ENCODE measurements at places on chromosomes 3 and 15.

DNA sequence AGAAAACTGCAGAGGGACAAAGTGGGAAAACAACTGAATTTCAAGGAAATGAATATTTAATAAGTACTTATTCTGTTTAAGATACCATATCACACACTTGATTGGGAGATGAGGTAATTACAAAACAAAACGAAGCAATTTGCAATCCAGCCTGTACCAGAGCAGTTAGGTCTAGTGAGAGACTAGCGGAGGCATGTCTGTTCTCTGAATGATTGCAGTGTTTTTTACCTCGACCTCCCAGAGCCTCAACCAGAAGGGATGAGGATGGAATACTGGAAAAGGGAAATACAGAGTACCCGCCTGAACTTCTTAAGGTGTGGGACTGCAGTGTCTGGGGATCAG lies 59.5 kb downstream of the PIK3CB start:
- no peak for DNase-seq

DNA sequence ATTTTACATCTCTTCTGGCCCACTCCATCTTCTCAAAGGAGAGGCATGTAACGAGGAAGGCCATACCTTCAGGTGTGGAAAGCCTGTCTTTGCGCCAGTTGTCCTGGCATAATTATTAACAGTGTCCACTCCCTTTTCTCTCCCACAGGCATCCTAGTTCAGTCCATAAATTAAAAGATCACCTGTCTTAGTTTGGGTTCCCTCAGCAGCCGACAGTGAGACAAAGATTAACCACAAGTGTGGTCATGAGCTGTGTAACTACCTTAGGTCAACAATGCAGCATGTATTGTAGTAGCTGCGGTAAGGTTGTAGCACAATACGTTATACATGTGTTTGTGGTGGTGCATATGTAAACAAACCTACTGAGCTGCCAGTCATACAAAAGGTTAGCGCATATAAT lies 103.3 kb upstream of the GALNT15 start:
- peak; percentile 33 for DNase-seq

- no peak for DNase-seq
Observed at GRCh38 chr3:55198554-55198953, 270.7 kb upstream of the LRTM1 start.

GRCh38 chr15:69896606-69897005 lies 201.1 kb downstream of the TLE3 start:
- no peak for DNase-seq

- DNase-seq: no peak
Observed at GRCh38 chr15:94205366-94205765, 26.0 kb upstream of the MCTP2 start.

GRCh38 chr15:64694816-64695215 lies 80.6 kb downstream of the RBPMS2 start:
- no peak for DNase-seq

DNA sequence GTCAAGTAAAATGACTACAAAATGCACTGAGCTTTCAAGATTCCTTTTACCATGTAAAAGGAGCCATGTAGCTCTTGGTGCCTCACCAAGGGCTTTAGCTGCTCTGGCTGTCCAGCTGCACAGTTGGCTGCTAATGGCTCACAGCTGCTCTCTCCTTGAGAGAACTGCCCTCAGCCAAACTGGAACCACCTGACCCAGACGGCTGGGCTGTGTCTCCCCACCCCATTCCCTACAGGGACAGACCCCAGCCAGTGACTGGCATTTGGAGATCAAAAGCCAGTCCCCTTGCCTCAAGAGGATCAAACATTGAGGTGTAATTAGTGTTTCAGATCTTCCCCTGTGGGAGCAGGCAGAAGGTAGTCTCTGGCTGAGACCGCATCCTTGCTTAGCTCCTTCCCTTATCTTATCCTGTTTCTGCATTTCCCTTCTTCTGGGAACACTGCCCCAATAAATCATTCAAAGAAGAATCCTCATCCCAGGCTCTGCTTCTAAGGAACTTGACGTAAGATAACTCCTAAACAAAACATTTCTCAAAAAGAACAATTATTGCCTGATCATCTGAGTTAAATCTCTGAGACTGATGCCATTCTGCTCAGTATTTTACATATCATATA lies 28.6 kb upstream of the UBE2E2 start:
- DNase-seq: no peak

DNA sequence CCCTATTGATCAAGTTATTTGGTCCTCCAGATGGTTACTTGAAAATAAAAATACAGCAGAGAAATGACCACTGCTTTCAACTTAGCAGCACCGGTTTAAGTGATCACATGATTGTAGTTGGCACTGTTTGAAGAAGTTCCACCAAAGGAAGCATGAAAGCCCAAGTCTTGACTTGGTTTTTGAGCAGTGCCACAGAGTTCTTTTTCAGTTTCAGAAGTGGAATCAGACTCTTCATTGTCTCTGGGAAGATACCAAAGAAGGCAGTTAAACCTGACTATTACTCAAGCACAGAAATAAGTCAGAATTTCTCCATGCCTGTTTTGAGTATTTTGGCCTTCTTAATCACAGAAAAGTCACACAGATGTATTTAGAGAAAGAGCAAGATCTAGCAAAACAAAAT lies 66.7 kb downstream of the BBX start:
- DNase-seq: no peak

DNA sequence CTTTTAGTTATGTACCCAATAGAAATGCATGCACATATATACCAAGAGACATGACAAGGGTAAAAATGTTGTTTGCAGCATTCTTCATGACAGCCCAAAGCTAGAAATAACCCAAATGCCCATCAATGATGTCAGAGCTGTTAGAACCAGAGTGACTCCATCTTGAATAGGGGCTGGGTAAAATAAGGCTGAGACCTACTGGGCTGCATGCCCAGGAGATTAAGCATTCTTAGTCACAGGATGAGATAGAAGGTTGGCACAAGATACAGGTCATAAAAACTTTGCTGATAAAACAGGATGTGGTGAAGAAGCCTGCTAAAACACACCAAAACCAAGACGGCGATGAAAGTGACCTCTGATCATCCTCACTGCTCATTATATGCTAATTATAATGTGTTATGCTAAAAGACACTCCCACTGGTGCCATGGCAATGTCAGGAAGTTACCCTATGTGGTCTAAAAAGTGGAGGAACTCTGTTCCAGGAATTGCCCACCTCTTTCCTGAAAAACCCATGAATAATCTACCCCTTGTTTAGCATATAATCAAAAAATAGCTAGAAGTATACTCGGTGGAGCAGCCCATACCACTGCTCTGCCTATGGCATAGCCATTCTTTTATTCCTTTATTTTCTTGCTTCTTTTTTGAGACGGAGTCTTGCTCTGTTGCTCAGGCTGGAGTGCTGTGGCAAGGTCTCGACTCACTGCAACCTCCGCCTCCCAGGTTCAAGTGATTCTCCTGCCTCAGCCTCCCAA lies 32.9 kb downstream of the ZBTB11 start:
- DNase-seq: no peak

DNA sequence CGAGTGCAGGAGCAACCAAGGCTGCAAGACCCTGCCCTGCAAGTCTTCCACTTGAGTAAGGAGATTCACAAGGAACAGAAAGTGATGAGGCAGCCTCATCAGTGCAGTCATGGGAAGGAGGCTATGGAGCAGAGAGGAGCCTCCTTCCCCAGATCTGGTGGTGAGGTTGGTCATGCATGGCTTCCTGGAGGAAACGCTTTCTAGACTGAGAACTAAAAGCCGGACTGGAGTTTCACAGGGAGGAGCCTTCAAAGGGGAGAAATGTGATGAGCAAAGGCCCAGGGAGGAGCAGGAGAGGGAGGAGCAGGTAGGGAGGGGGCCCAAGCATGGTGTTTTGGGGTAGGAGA lies 139.9 kb downstream of the SRGAP3 start:
- DNase-seq: no peak

GRCh38 chr3:177224414-177224813 lies 27.1 kb upstream of the TBL1XR1 start:
- DNase-seq: no peak

GRCh38 chr3:112651516-112651915 lies 10.6 kb upstream of the CCDC80 start:
- DNase-seq: no peak

DNA sequence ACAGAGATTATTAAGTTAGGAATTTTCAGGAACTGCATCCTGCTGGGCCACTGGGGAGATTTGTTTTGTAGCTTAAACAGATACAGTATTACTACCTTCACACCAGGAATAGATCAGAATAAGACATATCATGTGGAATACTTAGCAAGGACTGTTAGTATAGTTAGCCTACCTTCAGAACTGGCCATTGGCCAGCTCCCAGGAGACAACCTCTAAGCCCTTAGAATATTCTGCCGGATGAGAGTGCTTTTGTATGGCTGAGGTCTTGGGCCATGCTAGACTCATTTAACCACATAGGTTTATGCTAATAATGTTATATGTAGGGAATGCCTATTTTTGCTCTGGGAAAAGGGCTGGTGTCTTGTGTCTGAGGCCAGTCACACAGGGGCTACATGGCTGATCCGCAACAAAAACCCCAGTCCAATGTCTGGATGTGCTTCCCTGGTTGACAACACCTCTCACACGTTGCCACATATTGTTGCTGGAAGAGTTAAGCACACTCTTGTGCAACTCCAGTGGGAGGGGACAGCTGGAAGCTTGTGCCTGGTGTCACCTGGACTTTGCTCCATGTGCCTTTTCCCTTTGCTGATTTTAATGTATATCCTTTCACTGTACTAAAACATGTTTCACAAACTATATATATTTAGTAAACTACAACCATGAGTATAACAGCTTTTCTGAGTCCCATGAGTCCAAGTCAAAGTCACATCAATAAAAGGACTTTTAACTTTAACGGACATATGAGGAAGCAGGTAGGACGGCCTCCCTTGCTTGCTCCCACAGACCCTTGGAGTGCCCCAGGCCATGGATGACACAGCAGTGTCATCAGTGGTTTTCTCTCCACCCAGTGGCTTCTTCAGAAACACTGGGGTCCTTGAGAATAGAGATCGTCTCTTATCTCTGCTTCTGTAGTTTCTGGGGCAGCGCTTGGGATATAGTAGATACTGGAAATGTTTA lies 118.0 kb upstream of the C3orf80 start:
- DNase-seq: no peak

DNA sequence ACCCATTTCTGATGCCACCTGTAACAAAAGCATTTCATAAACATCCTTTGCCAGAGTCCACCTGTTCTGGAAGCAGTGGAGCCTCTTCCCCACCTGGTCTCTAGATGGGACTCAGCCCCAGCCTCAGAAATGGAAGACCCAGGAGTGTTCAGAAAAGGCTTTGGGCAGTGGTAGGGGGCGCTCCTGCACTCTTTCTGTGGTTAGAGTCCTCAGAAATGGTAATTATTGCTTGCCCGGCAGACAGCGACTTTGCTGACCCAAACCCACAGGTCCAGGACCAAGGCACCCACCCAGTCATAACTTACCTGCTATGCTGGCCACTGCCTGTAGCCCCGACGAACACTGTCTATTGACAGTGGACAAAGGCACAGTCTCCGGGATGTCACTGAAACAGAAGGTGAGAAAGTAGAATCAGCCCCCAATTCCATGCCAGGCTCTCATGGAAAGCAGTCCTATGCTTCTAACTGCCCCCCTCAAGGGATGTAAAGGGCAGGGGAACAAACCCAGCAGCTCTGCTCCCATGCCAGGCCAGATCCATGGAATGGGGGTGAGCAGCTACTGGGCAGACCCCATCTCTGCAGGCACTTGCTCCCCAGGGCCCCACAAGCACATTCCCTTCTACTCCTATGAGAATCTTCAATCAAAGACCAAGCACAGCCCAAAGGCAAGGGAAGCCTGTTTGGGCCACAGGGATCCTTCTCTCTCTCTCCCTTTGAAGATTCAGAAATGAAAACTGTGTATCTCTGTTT lies 5.1 kb downstream of the ACAA1 start:
- no peak for DNase-seq

- no peak for DNase-seq
Observed at GRCh38 chr3:124404621-124405020, 325.6 kb upstream of the UMPS start.

DNA sequence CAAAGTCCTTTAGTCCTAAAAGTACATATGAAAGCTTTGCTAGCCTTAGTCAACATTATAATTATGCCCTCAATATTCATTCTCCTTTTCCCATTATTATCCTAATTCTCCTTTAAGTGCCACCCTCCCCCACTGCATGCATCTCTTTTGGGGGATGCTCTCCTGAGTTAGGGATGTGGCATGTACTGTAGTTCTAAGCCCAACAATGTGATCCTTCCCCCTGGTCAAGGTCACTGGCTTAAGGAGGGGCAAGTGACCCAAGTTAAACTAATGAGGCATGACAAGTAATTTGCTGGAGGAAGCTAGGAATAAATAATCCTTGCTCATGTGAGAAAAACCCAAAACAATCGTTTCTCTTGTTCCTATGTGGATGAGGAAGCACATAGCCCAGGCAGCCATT lies 343.9 kb upstream of the SUCLG2 start:
- no peak for DNase-seq

DNA sequence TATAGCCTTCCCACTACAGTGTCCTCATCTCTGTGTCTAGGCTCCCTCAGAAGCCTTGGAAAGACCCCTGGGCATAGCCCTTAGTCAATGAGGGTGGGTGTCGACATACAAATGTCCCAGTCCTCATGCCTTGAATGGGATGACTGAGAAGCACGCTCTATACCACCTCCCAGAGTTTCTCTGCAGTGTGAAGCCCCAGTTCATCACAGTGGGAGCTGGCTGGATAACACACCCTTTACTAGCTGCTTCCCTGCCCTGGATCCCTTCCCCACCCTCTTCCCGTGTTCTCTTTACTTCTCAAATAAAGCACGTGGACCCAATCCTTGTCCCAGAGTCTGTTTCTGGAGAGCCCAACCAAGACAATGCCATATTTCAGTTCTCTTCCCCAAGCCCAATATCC lies 239.3 kb downstream of the VPS13C start:
- no peak for DNase-seq

GRCh38 chr3:146404436-146404835 lies 64.9 kb downstream of the PLSCR2 start:
- DNase-seq: no peak

DNA sequence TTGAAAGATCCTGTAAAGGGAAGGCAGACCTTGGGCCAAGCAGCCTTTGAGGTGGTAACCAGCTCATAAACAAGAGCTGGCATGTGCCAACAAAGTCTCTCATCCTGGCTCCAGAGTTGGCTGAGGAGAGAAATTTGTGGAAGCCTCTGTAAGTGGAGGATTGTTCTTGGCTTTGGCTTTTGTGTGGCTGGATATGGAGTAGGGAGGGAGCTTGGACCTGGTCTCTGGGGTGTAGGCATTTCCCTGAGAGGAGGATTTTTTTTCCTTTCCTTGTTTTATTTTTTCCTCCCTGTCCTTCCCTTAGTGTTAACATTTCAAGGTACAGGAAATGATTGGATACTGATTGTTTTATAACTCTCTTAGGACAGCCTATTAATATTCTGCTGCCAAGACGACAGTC lies 60.8 kb downstream of the ZNF609 start:
- DNase-seq: no peak

GRCh38 chr3:106013971-106014370 lies 145.2 kb upstream of the CBLB start:
- DNase-seq: no peak

DNA sequence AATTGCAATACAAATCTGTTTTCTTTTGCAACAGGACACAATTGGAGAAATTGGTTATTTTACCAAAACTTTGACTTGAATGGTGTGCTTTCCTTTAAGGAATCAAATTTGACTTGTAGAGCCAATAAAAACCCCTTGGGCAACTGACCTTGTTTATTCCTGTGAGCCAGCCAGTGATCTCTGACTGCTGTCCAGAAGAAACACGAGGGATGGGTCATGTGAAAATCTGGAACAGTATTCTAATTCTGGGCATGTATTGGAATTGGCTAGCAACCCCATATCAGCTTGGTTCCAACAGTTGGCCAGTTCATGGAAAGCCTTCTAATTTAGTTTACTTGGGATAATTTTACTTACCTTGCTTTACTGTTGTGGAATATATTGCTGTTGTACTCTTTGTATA lies 19.1 kb upstream of the HHATL start:
- DNase-seq: no peak

- DNase-seq: peak; percentile 85
Observed at GRCh38 chr15:77083381-77084160, 12.7 kb upstream of the TSPAN3 start.

Measured in NCI-H510A treated with DMSO at 0.1 percent for 48 hours (cell line).